ENCODE measurements at places on chromosomes 2 and 18. TPM values are rescaled to one million over a fixed set of nuclear protein-coding genes. Genes with fewer than 3 reads are reported as not detected.

- no peaks in the 10 kb centered on the region for H3K36me3 ChIP-seq
- H3K27ac ChIP-seq: no peak overlapping the region
Observed at GRCh38 chr2:238632181-238633060, 205.7 kb downstream of the ASB1 start.

GRCh38 chr2:140506606-140507005, 1624.2 kb downstream of the LRP1B start:
- no peak for DNase-seq
- no peaks in the 10 kb centered on the region for H3K27me3 ChIP-seq
- H3K4me1 ChIP-seq: no peaks in the 10 kb centered on the region
- H3K4me3 ChIP-seq: no peak overlapping the region
- no peak overlapping the region for H3K27ac ChIP-seq

DNA sequence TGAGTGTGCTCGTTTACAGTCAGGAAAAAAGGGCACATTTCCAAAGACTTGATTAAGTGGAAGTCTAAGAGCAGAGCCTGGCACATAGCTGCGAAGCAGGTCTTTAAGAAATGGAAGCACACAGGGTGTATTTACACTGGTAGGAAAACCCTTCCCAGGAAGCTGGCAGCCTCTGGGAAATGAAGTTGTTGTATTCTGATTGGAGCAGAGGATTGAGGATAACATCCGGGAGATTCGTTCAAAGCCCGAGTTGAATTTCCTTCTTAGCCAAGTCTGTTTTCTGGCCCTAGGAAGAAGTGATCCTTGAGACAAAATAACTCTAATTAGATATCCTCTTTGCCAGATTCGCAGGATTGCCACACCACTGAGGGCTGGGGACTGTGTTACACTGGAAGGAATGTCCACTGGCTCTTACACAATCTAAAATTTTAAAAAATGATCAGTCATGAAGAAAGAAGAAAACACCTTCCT, 75.9 kb downstream of the ITGB1BP1 start:
- no peak overlapping the region for H3K27ac ChIP-seq
- H3K4me1 ChIP-seq: no peaks in the 10 kb centered on the region
- DNase-seq: no peak
- H3K36me3 ChIP-seq: no peaks in the 10 kb centered on the region
- no peak overlapping the region for H3K4me3 ChIP-seq
- no peaks in the 10 kb centered on the region for H3K27me3 ChIP-seq

DNA sequence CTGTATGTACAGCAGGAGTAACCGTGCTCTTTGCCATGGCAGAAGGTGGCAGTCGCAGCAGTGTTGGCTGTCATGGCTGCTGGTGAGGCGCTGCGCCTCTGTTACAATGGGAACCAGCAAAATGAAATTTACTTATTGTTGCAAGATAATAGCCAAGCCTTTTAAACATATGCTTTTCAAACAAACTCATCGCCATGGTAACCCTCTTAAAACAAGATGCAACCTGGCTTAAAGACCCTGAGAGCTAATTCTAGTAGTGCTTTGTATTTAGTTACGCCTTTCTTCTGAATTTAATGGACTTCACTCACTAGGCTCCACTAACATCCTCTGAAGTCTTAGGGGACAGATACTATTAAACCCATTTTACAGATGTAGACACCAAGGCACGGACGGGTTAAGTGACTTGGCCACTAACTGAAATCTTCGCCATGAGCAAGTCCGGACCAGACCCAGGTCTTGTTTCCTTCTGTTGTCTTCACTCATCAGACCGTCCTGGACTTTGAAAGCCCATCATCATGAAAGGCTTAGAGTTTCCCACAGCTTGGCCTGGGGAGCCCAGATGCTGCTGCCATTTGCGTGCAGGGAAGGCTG, 111.6 kb upstream of the ODC1 start:
- no peak for DNase-seq
- no peaks in the 10 kb centered on the region for H3K36me3 ChIP-seq
- no peaks in the 10 kb centered on the region for H3K27me3 ChIP-seq
- no peak overlapping the region for H3K4me3 ChIP-seq
- H3K27ac ChIP-seq: no peak overlapping the region

GRCh38 chr18:12431561-12431960, 23.8 kb downstream of the PRELID3A start:
- no peaks in the 10 kb centered on the region for H3K27me3 ChIP-seq
- H3K4me3 ChIP-seq: no peak overlapping the region
- no peak overlapping the region for H3K27ac ChIP-seq

DNA sequence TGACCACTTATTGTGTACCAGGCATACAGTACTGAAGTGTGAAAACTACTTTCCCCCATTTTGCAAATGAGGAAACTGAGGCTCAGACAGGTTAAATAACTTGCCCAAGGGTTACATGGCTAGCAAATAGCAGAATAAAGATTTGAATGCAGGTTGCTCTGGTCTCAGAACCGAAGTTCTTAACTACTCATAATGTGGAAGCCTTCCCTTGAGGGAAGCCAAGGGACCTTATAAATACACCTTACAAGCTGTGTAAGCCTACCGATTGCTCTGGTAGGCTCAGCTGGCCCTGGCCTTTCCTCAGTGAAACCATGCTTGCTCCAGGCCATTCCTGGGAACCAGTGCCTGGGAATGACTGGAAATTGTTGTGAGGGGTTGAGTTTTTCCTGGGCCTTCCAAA, 114.6 kb upstream of the CDCA7 start:
- DNase-seq: no peak
- H3K4me3 ChIP-seq: no peak overlapping the region
- no peaks in the 10 kb centered on the region for H3K4me1 ChIP-seq

DNA sequence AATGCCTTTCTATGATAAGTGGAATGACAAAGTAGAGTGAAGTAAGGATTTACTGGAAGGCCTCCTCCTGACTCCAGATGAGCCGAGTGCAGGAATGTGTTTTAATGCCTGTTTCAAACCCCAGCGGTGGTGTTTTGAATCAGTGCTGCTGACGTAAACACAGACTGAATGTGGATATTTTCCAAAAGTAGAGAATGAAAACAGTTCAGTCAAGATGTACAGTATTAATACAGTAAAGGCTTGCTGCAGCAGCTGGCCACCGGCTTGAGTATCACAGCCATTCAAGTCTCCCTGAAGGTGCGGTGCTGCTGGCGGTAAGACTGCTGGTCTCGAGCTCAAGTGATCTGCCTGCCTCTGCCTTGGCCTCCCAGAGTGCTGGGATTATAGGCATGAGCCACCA, 46.7 kb downstream of the ARHGAP28 start:
- no peaks in the 10 kb centered on the region for H3K27me3 ChIP-seq
- H3K4me1 ChIP-seq: no peaks in the 10 kb centered on the region
- no peaks in the 10 kb centered on the region for H3K36me3 ChIP-seq
- no peak overlapping the region for H3K27ac ChIP-seq
- no peak for DNase-seq

DNA sequence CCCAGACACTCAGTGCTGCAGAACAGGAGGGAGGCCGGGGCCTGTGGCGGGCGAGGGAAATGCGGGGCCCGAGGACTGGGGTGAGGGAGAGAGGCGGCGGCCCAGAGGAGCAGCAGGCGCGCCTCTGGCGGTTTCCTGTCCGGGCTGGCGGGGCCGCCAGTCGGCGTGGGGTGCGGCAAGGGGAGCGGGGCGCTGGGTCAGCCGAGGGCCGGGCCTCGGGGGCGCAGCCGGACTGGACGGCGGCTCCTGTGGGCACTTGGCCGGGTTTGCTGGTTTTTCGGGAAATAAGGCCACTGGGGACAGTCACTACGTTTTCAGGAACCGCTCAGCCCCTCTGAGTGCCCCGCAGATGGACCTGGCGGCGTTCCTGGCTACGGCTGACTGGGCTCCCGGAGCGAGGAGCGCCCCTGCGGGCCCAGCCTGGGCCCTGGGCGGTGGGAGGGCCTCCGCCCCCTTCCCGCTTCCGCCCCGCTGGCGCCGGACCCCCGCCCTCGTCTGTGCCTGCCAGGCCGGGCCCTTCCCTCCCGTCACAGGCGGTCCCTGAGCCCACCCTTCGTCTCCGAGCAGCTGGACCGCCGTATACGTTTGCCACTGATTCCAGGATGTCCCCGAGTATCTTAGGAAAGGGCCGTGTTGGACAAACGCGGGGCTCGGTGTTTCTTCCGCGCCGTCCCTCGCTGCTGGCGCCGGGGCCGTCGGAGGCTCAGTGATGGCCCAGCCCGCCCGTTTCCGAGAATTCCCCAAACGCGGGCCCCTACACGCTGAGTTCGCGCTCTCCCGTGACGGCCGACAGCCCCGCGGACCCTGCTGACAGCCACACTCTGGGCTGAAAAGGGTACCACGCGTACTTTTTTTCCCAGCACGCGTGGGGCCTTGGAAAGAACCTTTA, 84.6 kb downstream of the FAM210A start:
- H3K27me3 ChIP-seq: no peaks in the 10 kb centered on the region
- peaks cover 7% of the 10 kb centered on the region for H3K36me3 ChIP-seq
- no peaks in the 10 kb centered on the region for H3K4me1 ChIP-seq
- no peak overlapping the region for H3K4me3 ChIP-seq
- DNase-seq: no peak

DNA sequence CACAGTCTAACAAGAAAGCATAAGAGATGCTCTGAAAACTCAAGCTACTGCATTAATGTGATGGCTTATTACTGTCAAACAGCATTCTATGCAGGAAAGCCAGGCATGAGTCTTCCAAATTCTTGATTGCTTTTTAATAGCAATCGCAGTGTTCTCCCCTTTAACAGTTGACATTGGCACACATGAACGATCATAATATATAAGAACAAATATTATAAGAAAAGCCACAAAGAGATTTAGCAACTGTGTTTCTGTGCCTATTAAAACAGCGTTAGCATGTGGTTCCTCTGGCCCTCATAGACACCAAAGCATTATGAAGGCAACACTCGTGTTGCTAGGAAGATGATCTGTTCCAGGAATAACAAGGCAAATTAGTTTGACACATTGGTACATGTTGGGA, 245.0 kb downstream of the ACKR3 start:
- H3K27ac ChIP-seq: no peak overlapping the region
- H3K4me1 ChIP-seq: no peaks in the 10 kb centered on the region
- no peaks in the 10 kb centered on the region for H3K27me3 ChIP-seq
- H3K4me3 ChIP-seq: no peak overlapping the region
- H3K36me3 ChIP-seq: no peaks in the 10 kb centered on the region

GRCh38 chr18:42113529-42114191, 158.6 kb downstream of the PIK3C3 start:
- H3K27ac ChIP-seq: no peak overlapping the region
- no peaks in the 10 kb centered on the region for H3K27me3 ChIP-seq
- no peak overlapping the region for H3K4me3 ChIP-seq
- DNase-seq: no peak
- peaks cover 10% of the 10 kb centered on the region for H3K4me1 ChIP-seq

- no peak for DNase-seq
- H3K36me3 ChIP-seq: no peaks in the 10 kb centered on the region
- no peak overlapping the region for H3K27ac ChIP-seq
Observed at GRCh38 chr2:105617631-105618350, 126.9 kb upstream of the NCK2 start.

DNA sequence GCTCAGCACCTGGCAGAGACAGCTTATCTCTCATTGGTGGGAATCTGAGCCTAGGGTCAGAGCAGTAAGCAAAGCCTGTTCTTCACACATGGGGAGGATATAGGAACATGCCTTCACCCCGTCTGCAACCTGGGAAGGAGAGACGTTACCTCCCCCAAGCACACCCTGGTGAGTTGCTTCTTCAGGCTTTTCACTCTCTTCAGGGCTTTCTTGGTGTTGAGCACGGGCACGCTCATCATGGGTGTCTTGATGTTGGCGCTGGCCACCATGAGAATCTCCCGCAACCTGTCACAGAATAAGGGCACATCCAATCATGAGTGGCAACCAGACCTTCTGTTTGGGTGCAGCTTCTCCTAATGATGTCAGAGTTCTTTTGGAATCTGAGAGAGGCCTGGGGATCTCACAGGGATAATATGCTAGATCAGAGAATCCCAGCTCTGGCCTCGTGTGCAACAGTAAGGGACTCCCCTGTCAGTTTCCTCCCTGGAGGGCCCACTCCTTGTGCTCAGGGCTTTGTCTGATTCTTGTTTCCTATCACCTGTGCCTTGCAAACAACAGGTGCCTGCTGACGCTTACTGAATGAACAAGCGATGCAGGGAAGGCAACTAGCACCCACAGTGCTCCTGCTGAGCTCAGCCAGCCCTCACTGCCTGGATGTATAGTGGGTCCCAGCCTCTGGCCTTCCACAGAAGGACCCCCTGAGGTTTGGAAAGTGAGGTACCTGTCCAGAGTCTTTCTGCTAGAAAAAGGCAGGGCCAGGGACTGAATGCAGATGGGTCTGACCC, 66.3 kb downstream of the POLR1A start:
- H3K36me3 ChIP-seq: peaks cover 12% of the 10 kb centered on the region
- peaks cover 77% of the 10 kb centered on the region for H3K4me1 ChIP-seq
- H3K27ac ChIP-seq: peak overlapping the region; percentile 82
- H3K27me3 ChIP-seq: no peaks in the 10 kb centered on the region
- no peak overlapping the region for H3K4me3 ChIP-seq
- no peak for DNase-seq

- H3K27ac ChIP-seq: no peak overlapping the region
- no peaks in the 10 kb centered on the region for H3K27me3 ChIP-seq
- no peak for DNase-seq
- no peaks in the 10 kb centered on the region for H3K36me3 ChIP-seq
Observed at GRCh38 chr18:80105369-80106167, 3.5 kb upstream of the ADNP2 start.

- H3K4me1 ChIP-seq: no peaks in the 10 kb centered on the region
- DNase-seq: no peak
- no peak overlapping the region for H3K4me3 ChIP-seq
Observed at GRCh38 chr2:239459056-239459455, 58.2 kb upstream of the HDAC4 start.

- peak overlapping the region; percentile 93 for H3K27ac ChIP-seq
- H3K4me1 ChIP-seq: peaks cover 73% of the 10 kb centered on the region
- no peak for DNase-seq
- peak overlapping the region; percentile 87 for H3K4me3 ChIP-seq
- peaks cover 11% of the 10 kb centered on the region for H3K36me3 ChIP-seq
Observed at GRCh38 chr2:197306696-197307040, 3.9 kb downstream of the ANKRD44 start.

DNA sequence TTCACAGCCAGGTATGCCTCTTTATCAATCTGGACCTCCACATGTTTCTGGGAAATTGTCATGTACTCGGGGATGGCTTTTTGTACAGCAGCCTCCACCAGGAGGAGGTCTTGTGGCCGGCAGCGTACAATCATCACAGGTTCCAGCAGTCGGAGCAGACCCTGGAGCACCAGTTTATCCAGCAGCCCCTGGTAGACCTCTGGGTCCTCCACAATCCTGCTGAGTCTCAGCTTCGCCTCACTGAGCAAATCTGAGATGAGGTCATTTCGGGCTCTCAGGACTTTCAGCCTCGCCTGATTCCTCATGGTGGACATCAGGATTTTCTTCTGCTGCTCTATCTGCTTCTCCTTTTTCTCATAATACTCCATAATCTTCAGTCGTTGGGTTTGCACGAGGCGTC, 32.8 kb downstream of the TMEM247 start:
- H3K4me1 ChIP-seq: no peaks in the 10 kb centered on the region
- no peak overlapping the region for H3K4me3 ChIP-seq
- no peak overlapping the region for H3K27ac ChIP-seq
- no peaks in the 10 kb centered on the region for H3K27me3 ChIP-seq

Gene AOX1
- not detected for total RNA-seq

Gene GCG
- total RNA-seq: not detected

Gene BMP10
- not detected for total RNA-seq

Gene CPO
- total RNA-seq: not detected

Gene TTR
- not detected for total RNA-seq

Gene SKOR2
- not detected for total RNA-seq

Gene VSNL1
- total RNA-seq: not detected

Gene CTLA4
- 20.4 TPM for total RNA-seq

Gene GALM
- 35.8 TPM for total RNA-seq

Gene MAP3K19
- total RNA-seq: not detected

Data from CD4-positive, alpha-beta memory T cell (primary cell).